ENCODE measurements at places on chromosomes 3 and 15.

DNA sequence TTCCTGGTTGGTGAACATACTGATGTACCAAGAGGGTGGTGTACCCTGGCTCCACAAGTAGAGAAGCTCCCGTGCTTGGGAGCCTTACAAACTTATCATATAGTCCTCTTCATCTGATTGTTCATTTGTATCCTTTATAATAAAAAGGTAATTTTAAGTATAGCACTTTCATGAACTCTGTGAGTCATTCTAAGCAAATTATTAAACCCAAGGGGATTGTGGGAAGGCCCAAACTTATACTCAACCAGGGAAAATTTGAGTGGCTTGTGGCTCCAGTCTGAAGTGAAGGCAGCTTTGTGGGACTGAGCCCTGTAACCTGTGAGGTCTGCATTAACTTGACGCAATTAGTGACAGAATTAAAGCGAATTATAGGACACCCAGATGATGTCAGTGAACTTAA is 29.0 kb downstream of the TTBK2 start:
- no peak for DNase-seq

GRCh38 chr3:177306252-177306651 is 109.0 kb upstream of the TBL1XR1 start:
- no peak for DNase-seq

GRCh38 chr15:60901647-60902046 is 327.5 kb downstream of the RORA start:
- DNase-seq, result no peak

- no peak for DNase-seq
Observed at GRCh38 chr15:65147902-65148301, 14.3 kb upstream of the PDCD7 start.

GRCh38 chr3:141240687-141241615 is 9.3 kb downstream of the PXYLP1 start:
- DNase-seq, result no peak

DNA sequence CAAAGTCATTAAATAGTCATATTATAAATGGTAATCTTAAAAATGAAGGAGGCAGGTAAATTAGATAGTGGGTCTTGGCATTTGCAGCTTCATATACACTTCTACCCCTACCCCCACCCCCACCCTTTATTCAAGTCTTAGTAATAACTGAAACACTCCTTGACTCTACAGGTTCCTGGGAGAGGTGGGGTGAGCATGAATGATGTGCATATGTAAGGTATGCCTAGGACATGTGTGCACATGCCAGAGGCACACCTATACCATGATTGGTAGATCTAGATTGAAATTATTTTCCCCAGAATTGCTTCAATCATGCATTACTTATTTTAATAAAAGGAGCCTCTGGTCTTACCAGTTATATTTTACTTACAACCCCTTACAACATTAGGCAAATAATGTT is 40.1 kb upstream of the PDCD6IP start:
- no peak for DNase-seq

DNA sequence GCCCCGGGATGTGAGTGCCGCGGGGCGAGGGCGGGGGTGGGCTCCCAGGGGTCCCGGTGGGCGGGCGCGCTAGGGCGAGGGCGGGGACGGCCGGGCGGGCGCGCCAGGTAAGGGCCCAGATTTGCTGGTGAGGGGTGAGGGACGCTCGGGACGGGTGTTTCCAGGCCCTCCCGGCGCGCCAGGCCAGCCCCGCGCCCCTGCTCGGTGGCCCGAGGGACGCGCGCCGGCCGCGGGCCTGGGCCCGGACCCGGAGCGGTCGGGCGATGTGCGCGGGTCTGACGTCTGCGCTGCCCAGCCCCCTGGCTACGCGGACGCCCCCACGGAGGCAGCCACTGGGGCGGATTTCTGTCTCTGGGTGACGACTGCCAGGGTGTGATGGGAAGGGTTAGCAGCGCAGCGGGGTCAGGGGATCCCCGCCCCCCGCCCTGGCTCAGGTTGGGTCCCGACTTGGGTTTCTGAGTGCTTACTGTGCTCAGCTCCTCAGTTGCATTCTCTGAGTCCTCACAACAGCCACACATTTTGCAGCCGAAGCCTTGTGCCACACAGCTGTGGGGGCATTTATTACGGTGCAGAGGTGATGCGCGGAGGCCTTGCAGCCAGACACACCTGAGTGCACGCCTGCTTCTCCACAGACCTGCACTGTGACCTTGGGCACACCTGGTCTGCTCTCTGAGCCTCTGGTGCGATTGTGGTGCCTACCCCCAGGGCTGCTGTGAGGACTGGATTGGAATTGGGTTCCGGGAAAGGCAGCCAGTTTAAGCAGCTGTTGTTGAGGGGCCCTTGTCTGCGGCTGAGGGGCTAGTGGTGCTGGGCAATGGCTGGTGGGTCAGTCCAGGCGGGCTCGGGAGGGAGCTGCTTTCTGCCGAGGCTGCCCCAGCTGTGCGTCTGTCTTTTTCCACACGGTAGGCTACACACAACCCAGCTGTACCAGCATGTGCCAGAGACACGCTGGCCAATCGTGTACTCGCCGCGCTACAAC is 523 bp downstream of the HDAC11 start:
- DNase-seq, result peak; percentile 53

DNA sequence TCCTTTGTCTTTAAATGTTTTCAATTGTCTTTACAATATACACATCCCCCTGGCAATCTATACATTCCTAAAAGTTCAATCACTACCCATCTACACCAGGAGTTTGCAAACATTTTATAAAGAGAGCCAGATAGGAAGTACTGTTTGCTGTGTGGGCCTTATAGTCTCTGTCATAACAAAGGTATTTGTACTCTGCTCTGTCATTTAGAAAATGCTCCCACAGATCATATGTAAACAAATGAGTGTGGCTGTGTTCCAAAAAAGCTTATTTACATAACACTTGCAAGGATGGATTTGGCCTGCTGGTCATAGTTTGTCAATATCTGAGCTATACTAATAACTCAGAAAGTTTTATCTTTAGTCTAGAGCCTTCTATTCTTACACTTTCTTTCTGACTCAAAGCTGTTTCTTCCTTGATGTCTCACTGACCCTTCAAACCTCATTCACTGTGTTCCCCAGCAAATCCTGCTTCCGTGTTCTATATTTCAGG is 511.9 kb downstream of the GBE1 start:
- DNase-seq, result no peak

DNA sequence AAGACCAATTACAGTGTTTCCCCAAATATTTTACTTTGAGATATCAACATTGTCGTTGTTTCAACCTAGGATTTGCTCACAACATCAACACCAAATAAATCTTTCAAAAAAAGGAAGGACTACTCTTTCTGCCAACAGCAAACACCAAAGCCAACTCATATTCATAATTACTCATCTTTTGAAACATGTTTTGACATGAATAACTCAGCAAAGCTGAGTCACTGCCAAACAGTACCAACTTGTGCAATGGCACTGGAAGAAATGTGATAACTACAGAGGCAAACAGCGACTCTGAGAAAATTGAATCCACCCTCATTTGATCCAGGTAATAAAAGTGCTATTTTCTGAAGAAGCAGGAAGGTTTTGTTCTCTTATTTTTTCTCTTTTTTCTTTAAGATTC is 67.2 kb downstream of the PEX5L start:
- no peak for DNase-seq

DNA sequence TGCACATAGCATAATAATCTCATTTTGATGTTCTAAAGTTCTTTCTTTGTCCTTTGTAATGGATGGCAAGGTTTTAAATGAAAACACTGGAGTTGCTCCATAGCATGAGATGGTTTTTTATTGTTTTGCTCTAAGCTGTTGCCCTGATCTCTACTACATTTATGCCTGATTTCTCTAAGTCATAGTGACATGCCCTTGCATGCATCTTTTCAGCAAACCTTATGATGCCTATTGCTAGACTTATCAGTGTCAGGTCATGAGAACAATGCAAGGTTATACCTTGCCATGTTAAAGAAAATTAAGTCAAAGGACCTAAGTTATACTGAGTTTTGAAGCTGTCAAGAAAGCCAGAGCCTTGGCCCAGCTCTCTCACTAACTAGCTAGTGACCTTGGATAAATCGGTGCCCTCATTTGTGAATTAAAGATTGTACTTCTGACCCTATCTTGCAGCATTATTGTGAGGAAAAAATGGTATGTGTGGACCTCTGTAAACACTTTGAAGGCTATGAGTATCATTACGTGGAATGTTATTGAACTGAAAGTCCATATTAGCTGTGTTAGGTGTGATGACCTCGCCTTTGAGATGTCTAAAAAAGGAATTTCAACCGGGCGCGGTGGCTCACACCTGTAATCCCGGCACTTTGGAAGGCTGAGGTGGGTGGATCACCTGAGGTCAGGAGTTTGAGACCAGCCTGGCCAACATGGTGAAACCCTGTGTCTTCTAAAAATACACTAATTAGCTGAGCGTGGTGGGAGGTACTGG is 256.4 kb upstream of the UBE2E1 start:
- DNase-seq, result no peak

DNA sequence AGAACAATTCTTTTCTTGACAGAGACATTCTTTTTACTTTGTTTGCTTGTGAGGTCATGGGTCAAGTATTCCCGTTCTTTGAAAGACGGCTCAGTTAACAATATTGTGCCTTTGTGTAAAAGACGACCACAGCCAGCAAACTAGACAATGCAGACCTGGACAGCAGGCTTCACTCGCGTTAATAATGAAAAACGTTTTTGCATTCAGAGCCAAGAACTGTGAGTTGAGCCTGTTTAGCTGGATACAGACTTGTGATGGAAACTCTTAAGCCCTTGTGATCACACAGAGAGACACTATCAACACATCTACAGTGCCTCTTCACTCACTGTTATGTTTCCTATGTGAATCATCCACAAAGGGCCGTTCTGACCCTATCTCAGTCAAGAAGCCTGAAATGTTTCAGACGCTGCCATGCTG is 37.3 kb upstream of the CMTM7 start:
- no peak for DNase-seq

GRCh38 chr3:126967386-126967785 is 15.5 kb upstream of the PLXNA1 start:
- no peak for DNase-seq

DNA sequence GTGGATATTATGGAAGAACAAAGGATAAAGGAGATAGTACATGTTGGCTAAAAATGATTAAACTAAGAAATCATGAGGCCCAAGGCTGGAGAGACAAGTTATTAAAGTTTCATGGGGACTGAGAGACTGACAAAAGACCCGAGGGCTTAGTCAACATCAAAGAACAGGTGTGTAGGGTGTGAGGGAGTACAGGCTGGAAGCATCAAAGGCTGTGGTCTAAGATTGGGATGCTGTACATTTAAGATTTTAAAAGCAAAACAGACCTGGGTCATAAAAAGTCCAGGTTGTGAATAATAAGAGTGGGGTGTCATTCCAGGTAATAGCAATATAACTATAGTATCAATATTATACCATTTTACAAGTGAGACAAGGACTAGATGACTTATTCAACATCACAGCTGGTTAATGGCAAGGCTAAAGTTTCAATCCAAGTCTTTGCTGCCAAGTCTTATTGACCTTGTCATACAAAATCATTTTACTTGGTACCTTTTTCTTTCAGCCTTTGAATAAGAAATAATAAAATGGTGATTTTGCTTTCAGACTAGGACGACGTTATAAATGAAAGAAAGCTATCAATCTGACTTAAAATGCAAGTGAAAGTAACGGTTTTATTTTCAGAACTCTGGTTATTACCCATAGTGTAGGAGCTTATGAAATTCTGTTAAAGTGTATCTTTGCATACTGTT is 211.6 kb downstream of the TNIK start:
- DNase-seq, result no peak

DNA sequence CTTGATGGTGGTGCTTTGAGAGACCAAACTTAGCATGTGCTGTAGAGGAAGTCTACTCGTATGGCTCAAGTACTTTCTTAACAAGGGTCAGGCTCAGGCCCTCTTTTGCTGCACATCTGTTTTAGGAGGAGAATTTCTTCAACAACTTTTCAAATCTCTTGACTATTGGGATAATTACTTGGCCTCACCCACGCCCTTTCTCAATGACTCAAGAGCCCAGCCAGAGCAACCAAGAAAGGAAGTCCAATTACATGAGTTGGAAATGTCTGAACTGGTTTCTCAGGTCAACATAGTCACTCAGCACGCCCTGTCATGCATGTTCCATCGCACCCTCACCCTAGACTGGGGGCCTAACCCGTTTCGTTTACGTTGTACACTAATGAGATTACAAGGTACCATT is 44.8 kb upstream of the UMPS start:
- DNase-seq, result no peak

GRCh38 chr15:89317186-89317720 is 17.4 kb downstream of the POLG start:
- no peak for DNase-seq

- no peak for DNase-seq
Observed at GRCh38 chr15:99386391-99386790, 135.1 kb downstream of the LRRC28 start.

DNA sequence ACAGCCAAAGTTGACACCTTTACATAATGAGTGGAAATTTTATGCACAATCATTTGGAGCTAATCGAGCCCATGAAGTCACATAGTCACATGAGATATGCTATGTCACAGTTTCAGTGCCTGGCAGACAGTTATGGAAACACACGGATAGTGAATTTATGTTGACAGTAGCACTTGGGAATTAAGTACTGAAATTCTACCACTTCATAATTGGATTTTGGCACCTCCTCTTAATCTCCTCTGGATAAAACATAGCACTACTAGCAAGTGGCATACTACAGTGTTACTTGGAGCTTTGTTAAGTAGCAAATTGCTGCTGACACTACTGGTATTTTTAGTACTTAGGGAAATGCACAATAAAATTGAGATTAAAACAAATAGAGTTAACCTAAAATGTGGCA is 1679.4 kb downstream of the OTOL1 start:
- DNase-seq, result no peak

- no peak for DNase-seq
Observed at GRCh38 chr3:79870313-79870620, 102.5 kb upstream of the ROBO1 start.

GRCh38 chr3:27637346-27637995 is 84.7 kb downstream of the EOMES start:
- no peak for DNase-seq

- no peak for DNase-seq
Observed at GRCh38 chr3:72724070-72724469, 124.2 kb downstream of the SHQ1 start.

- DNase-seq, result no peak
Observed at GRCh38 chr3:10387881-10388609, 67.1 kb upstream of the SEC13 start.

GRCh38 chr3:182682263-182683241 is 110.8 kb upstream of the ATP11B start:
- DNase-seq, result peak; percentile 69

DNA sequence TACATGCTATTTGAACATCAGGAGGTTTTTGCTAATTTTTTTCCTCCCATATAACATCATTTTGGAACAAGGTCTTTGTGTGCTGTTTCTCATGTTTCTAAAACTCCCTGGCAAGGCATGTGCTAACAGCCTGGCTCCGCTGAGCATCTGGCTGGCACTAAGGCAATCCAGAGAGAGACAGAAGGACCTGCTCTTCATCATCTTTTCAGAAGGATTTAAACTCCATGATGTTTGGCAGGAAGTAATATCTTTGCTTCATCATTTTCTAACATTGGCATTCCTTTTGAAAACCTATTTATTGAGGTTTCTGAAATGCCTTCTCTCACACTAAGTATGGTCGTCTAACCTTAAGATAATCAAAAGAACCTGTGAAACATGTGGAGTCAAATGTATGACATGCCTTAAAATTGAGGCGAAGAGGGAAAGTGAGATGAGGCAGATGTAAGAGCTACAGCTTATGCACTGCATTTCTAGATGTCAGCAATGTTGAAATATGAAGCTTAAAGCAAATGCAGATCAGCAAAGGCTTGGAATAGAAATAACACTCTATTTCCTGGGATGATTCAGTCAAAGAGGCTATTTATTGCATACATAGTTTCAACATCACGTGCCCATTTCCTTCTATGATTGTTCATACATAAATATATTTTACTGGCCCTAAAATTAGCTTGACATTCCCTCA is 592.0 kb downstream of the ZNF385D start:
- DNase-seq, result no peak
